ENCODE measurements at places on chromosomes 4 and X.
A peak's percentile ranks its signal among the peaks of the same experiment; 100 is the strongest.

DNA sequence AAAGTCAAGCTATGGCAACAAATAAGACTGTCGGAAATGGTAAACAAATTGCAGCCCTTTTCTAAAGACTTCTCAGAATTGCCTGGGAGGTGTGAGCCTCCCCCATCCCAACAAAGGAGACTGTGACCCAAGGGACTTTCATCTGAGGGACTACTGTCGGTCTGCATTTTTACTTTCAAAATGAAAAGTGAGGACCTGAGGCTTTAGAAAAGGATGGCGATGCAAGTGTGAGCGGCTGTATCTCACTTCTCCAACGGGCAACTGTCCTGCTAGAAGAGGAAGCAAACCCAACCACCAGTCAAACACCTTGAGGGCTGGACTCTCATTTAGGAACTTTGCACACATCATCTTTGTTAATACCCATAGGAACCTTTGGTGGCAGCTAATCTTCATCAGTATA, 62.6 kb upstream of the CLNK start:
- DNase-seq: no peak

GRCh38 chrX:69565247-69565815, 50.6 kb upstream of the EDA start:
- DNase-seq: peak; percentile 49

- peak; percentile 98 for DNase-seq
Measured at GRCh38 chr4:32140636-32141035, 1420.5 kb downstream of the PCDH7 start.

- peak; percentile 96 for DNase-seq
Measured at GRCh38 chr4:36285784-36286480, 4.5 kb downstream of the DTHD1 start.

DNA sequence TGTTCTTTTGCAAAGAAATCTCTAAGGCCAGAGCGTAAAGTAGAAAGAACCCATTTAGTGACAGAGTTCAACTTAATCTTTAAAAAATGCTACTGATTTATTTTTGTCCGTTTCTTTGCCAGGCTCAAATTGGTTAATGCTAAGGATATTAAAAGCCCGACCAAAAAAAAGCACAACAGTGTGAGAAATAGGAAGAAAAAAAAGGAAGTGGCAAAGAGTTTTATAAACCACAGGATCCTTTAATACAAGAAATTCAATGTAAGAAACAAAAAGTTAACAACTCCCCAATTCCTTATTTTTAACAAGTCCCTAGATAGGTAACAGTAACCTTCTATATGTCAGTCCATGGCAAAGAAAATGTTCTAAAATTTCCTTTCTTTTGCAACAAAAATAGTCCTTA, 480.4 kb downstream of the ACTRT1 start:
- DNase-seq: no peak

- DNase-seq: peak; percentile 81
Measured at GRCh38 chr4:97587912-97588311, 555.4 kb downstream of the STPG2 start.

DNA sequence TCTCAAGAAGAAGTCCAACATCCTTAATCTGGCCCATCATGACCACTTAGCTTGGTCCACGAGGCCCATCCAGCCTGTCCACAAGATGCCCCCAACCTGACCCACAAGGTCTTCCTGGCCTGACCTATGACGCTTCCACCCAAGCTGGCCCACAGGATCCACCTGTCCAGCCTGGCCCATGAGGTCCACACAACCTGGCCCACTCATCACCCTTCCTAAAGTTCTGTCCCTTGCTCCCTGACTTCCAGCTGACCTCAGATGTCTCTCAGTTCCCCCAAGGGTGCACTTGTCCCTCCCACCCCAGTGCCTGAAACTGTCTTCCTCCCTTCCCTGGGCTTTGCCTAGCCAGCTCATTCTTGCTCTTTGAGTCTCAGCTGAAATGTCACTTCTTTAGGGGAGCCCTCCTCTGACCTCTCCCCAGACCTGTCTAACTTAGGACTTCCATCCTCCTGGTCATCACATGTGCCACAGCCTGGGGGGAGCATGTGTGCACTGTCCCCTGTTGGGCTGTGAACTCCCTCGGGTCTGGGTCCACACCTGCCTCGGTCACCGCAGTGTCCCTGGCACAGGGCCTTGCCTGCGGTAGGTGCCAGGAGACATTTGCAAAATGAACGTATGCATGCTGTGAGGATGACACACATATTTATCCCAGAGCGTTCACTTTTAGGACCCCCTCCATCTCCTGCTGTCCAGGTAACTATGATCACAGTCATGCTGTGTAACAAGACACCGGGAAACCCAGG, 61.7 kb downstream of the EVC start:
- no peak for DNase-seq

GRCh38 chr4:181951265-181951664, 291.9 kb upstream of the TENM3 start:
- peak; percentile 10 for DNase-seq

GRCh38 chrX:30141966-30142365, 73.4 kb upstream of the MAGEB2 start:
- DNase-seq: peak; percentile 6

DNA sequence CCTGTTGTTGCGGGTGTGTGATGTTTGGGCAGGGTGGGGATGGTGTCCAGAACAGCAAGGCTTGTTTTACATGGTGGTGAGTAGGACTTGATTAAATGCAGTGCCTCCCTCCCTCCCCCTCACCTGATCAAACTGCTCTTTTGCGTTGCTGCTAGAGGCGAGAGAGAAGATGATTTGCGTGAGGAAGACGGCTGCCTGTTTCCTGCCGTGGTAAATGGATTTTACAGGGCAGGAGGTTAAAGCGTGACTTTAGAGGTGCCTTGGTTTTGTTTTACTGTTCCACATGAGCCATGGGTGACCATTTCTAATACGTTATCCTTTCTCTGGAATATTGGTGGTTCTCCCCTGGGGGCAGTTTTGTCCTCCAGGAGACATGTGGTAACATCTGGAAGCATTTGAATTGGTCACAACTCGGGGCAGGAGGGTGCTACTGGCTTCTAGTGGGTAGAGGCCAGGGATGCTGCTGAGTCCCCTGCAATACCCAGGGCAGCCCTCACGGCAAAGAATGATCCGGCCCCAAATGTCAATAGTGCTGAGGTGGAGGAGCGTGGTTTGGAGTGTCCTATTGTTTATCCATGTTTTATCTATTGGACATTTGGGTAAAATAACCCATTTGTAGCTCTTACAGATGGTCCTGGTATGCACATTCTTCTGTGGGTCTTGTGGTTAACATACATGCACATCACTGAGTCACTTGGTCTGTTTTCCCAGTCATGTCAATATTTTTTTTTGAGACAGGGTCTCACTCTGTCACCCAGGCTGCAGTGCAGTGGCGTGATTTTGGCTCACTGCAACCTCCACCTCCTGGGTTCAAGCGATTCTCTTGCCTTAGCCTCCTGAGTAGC, 73.7 kb downstream of the SHROOM2 start:
- peak; percentile 7 for DNase-seq

DNA sequence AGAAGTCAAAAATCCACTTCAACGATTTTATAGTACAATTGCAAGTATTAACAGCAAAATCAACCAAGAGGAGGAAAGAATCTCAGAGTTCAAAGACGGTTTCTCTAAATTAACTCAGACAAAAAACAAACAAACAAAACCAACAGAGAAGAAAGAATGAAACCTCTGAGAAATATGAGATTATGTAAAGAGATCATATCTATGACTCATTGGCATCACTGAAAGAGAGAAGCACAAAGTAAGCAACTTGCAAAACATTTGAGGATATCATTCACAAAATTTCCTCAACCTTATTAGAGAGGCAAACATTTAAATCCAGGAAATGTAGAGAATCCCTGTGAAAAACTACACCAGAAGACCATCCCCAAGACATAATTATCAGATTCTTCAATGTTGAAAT, 370.4 kb downstream of the INPP4B start:
- DNase-seq: peak; percentile 91

All from bronchial epithelial cell (primary cell).